ENCODE measurements at places on chromosomes 16 and 17. TPM values are rescaled to one million over a fixed set of nuclear protein-coding genes. Genes with fewer than 3 reads are reported as not detected.

Gene CTRL
- 1.7 TPM for total RNA-seq

Gene DCXR
- 96.3 TPM for total RNA-seq

Gene CD2BP2
- 55.3 TPM for total RNA-seq

Gene TERB1
- not detected for total RNA-seq

Gene KRTAP4-3
- total RNA-seq, result not detected

Gene KRTAP4-9
- total RNA-seq, result not detected

Gene LHX1
- 0.93 TPM for total RNA-seq

DNA sequence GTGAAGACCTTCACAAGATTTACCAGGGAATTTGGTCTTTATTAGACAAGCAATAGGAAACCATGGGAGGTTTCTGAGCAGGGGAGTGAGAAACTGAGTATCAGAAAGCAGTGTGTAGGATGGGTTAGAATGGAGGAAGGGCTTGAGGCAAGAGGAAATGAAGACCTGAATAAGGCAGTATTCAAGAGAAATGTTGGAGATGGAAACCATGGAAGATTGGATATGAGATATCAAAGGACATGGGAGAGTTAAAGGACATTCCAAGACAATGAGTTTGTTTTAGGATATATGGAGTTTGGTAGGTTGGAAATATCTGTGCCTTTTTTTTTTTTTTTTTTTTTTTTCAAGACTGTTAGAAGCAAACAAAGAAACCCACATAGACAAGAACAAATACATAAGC, 21.3 kb upstream of the FAM20A start:
- no peak for DNase-seq

- DNase-seq, result no peak
These were observed 106.7 kb downstream of the TTC19 start for GRCh38 chr17:16106161-16106891.

GRCh38 chr16:81716478-81717225, 62.4 kb upstream of the PLCG2 start:
- no peak for DNase-seq

DNA sequence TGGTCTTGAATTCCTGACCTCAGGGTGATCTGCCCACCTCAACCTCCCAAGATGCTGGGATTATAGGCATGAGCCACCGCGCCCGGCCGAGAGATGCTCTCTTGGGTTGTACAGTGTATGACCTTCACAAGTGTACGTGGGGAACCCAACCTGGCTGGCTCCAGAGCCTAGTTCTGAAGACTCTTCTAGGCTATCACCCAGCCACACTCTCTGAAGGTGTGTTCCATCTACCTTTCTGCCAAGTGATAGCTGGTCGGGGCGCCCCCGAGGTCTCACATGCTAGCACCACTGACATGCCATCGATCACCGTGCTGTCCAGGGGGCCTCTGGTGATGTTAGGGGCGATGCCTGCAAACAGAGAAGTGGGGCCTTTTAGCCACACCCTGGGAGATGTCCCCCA, 121.7 kb upstream of the CDC42EP4 start:
- DNase-seq, result no peak

- DNase-seq, result no peak
These were observed 155.6 kb downstream of the SNX11 start for GRCh38 chr17:48262982-48263730.

GRCh38 chr16:84919708-84920107, 91.6 kb downstream of the ZDHHC7 start:
- DNase-seq, result no peak

- DNase-seq, result no peak
These were observed 24.2 kb downstream of the C1QTNF1 start for GRCh38 chr17:79047923-79048825.

GRCh38 chr16:2968368-2968737, 795 bp upstream of the PAQR4 start:
- no peak for DNase-seq

DNA sequence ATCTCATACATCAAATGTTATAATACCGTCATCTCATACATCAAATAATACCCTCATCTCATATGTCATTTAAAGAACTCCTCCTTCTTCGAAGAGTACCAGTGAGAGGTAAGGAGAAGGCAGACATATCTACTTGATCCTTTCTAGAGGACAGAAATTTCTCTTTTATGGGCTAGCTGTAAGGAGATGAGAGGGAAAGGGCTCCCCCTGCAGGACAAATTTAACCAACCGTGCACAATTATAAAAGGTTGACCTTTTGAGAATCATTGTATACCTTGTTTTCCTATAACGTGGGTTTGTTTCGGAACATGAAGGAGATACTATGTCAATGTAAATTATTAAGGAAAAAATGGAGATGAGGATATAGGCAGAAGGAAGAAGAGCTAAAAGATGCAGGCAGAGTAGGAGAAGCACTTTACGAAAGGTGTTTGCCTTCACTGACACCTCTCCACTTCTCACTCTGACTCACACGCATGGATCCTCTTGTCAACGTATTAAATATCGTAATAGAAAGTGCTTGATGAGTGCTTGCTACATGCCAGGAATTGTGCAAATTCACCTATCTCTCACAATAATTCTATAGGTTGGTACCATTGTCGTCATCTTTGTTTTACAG, 465.9 kb upstream of the ERCC4 start:
- peak; percentile 72 for DNase-seq

- no peak for DNase-seq
These were observed 31.8 kb upstream of the ZNF469 start for GRCh38 chr16:88350922-88351321.

DNA sequence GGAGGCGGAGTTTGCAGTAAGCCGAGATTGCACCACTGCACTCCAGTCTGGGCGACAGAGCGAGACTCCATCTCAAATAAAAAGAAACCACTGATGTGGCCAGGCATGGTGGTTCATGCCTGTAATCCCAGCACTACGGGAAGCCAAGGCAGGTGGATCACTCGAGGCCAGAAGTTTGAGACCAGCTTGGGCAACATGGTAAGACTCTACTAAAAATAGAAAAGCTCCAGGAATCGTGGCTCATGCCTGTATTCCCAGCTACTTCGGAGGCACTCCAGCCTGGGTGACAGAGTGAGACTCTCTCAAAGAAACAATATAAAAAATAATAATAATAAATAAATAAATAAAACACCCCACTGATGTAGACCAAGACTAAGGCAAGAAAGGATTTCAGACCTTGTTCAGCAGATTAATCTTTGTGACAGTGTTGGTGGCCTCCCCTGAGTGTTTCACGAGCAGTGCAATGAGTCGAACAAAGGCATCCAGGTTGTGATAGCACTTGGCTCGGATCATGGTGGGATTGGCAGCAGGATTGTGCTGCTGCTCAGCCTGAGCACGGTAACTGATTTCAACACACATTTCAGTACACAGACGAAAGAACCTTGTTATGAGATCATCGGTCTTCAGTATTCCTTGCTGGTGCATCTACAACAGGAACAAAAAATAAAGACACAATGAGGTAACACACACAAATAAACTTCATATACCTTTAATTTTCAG, 18.6 kb downstream of the SETD6 start:
- DNase-seq, result no peak

DNA sequence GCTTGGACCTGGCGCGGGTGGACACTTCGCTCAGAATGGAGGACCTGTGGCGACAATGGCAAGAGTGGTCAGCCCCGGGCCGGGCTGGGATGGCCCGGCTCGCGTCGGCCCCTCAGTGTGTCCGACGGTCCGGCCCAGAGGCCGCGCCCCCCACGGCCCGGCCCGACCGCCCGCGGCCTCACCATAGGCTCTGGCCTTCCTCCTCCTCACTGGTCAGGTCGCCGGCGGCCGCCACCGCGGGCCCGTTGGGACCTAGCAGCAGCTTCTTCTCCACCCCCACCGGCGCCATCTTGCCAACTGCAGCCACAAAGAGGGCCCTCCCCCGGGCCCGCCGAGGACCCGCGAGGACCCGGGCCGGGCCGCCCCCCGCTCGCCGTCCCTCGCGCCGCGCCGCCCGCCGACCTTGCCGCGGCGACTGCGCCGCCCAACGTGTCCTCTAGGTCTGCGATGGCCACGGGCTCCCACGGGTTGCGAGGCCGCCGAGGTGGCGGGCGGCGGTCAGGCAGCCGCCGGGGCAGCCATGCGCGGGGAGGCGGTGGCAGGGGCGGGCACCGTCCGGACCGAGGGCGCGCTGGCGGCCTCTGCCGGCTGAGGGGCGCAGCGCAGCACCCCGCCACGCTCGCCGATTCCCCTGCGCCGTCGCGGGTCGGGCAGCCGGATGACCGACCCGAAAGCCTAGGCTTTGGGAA, at the start of gene DYNC1LI2:
Gene DYNC1LI2 (minus strand): TSS at position 307 of the 689 bp plus-strand sequence. CDS start 18 bp downstream, at position 289.
- DNase-seq, result peak; percentile 92

DNA sequence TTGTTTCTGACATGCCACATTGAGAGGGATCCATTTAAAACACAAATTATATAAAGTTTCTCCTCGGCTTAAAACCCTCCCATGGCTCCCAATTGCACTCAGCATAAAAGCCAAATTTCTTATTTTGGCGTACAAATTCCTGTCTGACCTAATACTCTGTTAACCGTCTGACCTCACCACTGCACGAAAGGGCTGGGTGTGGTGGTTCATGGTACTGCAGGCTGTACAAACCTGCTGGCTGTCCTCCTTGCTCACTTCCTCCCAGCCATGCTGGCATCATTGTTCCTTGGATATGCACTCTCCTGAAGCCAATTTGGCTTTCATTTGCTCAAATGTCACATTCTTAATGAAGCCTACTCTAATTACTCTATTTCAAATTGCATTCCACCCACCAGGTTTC, 301.6 kb upstream of the C16orf82 start:
- peak; percentile 49 for DNase-seq

GRCh38 chr17:28142305-28142704, 99.8 kb downstream of the NLK start:
- no peak for DNase-seq

DNA sequence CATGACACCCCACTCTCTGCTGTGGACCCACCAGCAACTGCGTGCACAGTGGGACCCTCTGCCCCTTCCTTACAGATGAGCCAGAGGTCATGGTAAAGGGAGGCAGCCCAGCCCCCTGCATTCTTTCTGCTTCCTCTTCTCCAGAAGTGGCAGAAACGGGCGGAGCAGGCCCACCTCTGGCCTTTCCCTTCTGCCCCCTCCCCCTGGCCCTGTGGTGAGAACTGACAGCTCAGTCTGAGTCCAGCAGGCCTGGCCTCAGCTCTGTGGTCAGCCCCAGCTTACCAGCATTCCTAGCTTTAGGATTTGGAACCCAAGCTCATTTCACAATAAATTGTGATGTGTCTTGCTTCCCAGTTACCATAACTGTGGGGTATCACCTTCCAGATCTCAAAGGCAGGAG, 4.8 kb upstream of the ANKRD11 start:
- no peak for DNase-seq

- no peak for DNase-seq
These were observed 739.9 kb upstream of the SOX9 start for GRCh38 chr17:71380936-71381335.

DNA sequence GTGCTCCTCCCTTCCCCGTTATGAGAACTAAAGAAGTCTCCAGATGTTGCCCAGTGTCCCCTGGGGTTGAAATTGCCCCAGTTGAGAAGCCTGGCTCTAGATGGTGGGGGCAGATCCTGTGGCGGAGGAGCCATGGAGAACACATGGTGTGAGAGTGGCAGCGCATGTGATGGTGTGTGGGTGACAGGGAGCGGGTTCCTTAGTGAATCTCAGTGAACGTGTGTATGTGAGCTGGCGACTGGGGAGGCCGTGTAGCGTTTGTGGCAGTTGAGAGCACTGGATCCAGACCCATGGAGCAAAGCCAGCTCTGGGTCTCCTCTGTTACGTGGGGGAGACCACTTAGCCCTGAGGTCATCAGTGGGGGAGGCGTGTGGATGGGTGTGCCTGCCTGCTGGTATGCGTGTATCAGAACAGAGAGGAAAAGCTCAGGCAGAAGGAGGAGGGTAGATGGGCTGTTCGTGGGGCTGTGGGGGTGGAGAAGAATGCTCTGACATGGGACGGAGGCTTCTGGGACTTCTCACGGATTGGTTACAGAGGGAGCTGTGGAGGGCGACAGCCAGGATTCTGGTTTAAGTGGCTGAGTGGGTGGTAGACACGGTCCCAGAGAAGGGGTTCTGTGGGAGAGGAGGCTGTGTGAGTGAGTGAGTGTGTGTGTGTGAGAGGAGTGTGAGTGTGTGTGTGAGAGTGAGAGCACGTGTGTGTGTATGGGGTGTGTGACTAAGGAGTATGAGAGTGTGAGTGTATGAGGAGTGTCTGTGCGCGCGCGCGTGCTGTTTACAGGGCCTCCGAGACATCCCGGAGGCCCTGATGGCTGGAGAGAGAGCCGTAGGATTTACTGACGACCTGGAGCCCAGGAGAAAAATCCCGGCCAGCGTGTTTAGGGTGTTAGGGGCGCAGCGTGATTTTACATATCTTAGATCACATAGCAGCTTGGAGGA, 193.8 kb downstream of the SNX29 start:
- DNase-seq, result no peak

DNA sequence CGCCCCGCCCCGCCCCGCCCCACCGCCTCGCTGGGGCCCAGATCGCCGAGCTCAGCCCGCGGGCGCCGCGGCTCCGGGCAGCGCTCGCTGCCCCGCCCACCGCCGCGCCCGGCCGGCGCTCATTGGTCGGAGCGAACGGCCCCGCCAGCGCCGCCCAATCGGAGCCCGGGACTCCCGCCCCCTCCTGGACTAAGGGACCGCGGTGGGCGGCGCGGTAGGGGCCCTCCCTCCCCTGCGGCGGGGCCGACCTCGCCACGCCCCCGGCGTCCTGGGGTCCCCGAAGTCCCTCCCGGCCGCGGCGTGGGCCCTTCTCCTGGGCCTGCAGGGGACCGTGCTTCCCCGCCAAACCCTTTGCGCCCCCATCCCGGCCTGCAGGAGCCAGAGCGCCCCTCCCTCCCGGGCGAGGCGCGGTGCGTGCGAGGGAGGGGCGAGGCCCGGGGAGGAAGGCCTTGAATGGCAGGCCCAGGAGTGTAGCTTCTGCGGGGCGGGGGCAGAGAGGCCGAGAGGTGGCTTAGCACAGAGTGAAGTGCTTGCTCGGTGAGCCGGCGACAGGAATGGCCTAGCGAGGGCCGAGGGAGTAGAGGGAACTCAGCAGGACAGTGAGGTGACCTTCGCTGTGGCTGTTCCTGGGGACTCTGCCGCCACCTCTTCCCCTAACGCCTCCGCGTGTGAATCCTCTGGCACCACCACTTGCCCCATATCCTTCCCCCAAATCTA, at the start of gene CAMKK1:
Gene CAMKK1 (minus strand): TSS at position 51 of the 717 bp plus-strand sequence. CDS start 7,366 bp downstream, outside the sequence.
- DNase-seq, result peak; percentile 92

GRCh38 chr16:626787-627453, 3.9 kb upstream of the WFIKKN1 start:
- DNase-seq, result no peak

DNA sequence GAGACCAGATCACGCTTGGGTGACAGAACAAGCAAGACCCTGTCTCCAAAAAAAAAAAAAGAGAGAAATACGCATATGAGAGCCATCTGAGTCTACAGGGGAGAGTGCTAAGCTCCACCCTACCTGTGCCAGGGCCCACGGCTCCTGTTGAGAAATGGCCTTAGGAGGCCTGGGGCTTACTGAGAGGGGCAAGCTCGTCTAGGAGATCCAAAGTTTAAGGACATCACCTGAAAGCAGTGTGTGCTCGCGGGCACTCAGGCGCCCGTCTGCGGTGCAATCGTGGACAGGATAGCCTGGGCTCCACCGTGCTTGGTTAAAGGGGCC, 14.5 kb upstream of the BAIAP2 start:
- no peak for DNase-seq

GRCh38 chr16:22034503-22034902, 26.6 kb downstream of the MOSMO start:
- no peak for DNase-seq

All from H1 (cell line).